ENCODE measurements at places on chromosomes 4 and X.

DNA sequence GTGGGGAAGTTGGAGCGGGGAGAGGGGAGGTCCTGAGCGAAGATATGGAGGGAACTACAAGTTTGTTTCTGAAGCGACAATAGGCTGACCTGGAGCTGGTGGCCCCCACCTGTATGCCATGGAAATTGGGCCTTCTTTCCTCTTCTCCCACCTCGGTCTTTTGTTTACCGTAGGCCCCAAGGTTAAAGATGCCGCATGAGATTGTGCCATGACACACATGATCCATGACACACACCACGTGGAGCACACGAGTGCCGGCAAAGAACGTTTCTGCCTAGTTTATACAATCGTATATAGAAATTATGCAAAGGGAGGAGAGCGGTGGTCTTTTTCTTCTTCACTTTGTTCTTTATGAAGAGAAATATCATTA, 408 bp downstream of the TMEM33 start:
- no peak for DNase-seq

DNA sequence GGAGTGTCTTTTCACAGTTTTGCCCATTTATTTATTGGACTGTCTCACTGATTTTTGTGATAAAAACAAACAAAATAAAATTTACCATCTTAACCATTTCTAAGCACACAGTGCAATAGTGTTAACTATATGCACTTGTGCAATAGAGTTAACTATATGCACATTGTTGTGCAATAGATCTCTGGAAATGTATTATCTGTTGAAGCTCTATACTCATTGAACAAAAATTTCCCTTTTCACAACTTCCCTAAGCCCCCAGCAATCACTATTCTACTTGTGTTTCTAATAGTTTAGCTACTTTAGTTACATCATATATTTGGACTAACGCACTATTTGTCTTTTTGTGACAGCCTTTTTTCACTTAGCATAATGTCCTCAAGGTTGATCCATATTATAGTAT, 59.7 kb upstream of the BEX4 start:
- DNase-seq: no peak

- no peak for DNase-seq
These were observed 133.1 kb downstream of the ASB9 start for GRCh38 chrX:15136795-15137194.

- no peak for DNase-seq
These were observed 177.3 kb downstream of the ARHGAP10 start for GRCh38 chr4:147909225-147909624.
